ENCODE measurements at places on chromosomes 5 and 9.
A peak's percentile ranks its signal among the peaks of the same experiment; 100 is the strongest.

- DNase-seq: no peak
These were observed 30.7 kb downstream of the OR2V1 start for GRCh38 chr5:181100121-181100875.

DNA sequence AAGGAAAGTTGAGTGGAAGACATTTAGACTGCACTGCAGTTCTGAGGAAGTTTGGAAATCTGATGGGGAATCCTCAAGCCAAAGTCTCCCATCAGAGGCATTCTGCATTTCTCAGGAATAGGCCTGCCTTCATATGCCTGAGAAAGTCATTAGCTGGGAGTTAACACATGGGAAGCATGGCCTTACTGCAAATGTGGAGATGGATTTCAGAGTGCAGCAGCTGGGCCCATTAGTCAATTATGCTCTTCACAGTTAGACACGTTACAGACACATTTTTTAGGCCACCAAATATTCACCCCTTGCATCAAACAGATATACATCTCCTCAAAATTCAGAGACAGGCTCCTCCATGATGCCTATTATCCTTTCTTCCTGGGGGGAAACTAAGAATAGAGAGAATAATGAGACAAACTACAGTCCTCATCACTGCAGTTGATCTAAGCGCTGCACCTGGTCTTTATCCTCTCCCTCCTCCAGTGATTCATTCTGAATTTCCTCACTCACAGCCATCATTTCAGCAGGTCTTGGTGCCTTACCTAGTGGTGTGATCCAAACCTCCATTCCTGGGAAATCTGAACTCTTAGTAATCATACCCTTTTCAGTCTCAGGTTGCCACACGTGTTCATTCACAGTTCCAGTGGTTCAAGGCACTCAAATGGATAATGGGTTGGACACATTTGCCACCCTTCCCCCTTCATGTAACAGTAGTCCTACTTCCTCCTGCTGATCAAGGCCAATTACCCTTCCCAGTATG, 47.9 kb upstream of the PPP2CA start:
- no peak for DNase-seq

DNA sequence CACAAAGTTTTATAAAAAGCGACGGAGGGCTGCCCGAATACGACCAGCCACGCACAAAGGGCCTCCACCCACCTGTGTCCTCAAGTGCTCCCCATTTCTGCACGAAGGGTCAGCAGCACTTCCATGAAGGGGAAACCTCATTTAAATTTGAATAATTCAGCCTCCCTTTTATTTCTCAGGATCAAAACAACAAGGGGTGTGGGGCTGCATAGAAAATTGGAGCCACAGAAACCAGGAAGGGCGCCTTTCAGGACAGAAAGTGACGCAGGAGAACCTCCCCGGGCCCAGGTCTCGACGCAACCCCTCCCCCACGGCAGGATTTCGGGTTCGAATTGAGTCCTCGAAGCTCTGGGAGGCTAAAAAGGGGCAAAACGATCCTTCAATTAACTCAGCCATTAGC, 2.1 kb downstream of the NRARP start:
- peak; percentile 66 for DNase-seq

GRCh38 chr5:10875201-10875768, 114.3 kb upstream of the DAP start:
- no peak for DNase-seq

GRCh38 chr5:19498852-19499251, 489.1 kb downstream of the CDH18 start:
- no peak for DNase-seq

DNA sequence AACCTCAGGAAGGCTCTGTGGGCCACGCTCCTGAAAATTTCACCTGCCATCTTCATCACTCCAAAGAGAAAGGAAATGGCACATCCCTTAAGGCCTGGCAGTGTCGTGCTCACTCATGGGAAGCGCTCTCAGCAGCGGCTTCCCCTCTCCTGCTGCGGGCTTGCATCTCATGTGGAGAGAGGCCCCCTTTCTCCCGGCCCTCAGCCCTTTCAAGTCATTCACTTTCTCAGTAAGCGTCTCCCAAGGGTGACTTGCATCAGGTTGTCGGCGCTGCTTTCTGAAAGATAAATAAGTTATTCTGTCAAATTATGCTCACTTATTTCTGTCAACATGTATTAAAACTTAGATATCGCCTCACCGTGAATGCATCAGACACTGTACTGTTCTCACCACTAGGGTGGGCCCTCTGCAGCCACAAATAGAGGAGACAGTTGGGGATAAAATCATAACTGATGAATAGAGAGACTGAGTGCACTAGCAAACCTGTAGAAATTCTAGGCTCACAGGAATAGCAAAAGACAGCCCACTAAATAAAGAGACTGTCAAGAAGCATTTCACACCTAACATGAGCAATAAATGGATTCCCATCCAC, 174.6 kb downstream of the RFK start:
- no peak for DNase-seq

GRCh38 chr5:126004636-126005035, 418.6 kb upstream of the GRAMD2B start:
- DNase-seq: no peak

DNA sequence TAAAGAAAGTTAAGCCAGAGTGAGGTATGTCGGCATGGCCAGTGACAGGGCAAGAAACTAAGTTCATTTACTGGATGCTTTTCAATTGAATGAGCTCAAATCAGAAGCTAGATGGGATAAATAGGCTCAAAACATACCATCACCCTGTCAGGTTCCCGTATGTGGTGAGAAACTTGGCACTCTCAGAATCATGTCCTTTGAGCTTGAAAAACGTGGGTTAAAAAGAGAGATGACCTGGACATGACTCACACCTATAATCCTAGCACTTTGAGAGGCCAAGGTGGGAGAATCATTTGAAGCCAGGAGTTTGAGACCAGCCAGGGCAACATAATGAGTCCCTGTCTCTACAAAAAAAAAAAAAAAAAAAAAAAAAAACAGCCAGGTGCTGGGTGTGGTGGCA, 121.7 kb upstream of the RGMB start:
- no peak for DNase-seq

DNA sequence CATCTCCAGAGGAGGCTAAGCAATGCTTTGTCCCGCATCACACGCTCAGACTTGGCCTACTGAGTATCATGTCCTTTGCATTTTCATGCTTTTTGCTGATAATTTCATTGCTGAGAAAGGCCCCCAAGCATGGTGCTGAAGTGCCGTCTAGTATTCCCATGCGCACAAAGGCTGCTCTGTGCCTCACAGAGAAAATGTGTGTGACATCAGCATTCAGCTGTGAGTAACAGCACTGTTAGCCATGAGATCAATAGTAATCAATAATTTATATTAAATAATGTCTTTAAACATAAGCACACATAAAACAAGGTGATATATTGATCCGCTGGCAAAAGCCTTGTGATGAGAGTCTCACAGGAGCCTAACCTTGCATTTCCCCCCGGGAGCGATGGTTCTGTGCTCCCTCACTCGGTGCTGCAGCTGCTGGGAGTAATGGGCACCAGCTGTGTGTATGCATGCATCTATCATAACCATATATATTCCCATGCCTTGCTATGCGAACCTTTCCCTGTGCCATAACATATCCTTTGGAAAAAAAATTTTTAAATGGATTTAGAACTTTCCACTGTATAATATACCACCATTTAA, 50.4 kb upstream of the RNF130 start:
- DNase-seq: no peak

- DNase-seq: no peak
These were observed 10.1 kb upstream of the ZNF484 start for GRCh38 chr9:92887880-92888338.

DNA sequence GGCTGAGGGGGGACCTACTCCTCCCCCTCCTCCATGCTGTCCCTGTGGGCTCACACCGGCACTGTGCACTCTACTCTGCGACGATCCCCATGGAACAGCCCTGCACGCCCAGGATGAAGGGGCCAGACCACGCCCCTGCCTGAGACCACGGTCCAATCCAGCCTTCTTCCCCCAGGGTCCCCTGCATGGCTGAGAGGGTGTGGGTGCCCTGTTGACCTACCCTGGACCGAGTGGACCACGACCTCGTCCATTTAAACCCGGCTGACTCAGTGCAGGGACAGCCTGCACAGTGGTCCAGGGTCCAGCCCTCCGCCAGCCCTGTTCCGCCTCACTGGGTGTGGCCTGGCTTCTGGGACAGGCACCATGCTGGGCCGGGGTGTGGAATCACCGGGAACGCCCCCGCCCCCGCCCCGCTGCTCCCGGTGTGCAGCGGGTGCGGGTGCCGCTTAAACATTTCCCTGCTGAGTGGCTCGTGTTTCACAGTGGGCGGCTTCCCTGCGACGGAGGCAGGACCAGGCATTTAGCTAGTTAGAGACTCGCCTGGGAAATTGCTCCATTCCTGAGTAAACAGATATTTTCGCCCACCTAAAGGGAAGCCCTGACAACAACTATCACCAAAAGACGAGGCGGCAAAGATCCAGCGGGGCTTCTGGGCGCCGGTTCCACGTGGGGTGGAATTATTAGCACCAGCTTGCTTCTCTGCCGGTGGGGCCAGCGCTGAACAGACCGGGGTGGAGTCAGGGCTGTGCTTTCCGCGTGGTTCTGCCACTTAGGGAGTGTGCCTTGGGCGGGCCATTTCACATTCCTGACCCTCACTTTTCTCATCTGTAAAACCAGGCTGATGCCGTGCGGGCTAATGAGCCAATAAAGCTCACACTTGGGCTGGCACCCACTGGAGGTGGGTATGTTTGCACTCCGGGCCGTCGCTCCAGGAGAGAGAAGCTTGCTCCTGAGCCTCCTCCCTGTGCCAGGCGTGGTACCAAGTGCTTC, 22.6 kb downstream of the DBH start:
- peak; percentile 80 for DNase-seq

- DNase-seq: peak; percentile 44
These were observed 204.9 kb downstream of the CHSY3 start for GRCh38 chr5:130109152-130109551.

DNA sequence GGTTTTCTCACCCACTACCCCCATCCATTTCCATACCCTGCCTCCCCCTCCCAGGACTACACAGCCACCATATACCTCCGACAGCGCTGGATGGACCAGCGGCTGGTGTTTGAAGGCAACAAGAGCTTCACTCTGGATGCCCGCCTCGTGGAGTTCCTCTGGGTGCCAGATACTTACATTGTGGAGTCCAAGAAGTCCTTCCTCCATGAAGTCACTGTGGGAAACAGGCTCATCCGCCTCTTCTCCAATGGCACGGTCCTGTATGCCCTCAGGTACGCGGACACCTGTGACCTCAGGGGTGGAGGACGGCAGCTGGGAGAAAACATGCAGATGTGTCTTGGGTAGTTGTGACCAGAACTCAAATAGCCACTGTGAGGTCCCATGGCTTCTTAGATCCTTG, 11.6 kb downstream of the GABRP start:
- no peak for DNase-seq

GRCh38 chr9:13919401-13919800, 394.5 kb downstream of the NFIB start:
- no peak for DNase-seq

DNA sequence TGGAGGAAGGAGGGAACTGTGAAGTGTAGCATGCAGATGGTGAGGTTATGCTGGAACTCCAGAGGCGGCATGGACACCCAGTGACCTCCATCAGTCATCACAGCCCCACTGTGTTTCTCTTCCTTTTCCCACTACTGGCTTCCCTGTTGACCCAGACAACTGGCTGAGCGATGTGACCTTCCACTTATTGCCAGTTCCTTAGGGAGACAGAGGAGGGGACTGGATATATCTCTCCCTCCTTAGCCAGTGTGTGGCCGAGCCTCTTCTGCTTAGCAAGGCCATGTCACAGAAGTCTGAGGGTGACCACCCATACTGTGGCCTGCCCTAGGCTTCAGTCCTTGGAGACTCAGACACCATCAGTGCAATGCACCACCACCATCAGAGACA, 3.0 kb upstream of the PHYKPL start:
- no peak for DNase-seq

DNA sequence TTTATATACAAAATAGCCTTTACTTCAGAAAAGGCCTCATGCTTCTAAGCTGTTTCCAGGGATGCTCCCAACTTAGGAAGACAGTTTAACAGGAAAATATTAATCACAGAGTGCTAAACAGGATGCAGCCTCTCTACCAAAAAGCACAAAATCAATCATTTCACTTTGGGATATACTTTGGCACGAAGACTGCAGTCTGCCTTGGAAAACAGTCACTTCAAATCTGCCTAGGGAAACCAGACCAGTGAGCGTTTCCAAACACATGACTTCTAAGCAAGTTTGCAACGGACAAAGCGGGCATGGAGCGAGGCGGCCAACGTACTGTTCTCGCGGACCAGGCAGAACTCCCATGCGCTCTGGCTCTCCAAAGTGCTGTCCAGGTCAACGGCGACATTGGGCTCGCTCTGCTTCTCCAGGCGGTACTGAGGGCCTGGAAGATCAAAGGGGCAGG, 201.0 kb downstream of the MAPKAP1 start:
- no peak for DNase-seq

DNA sequence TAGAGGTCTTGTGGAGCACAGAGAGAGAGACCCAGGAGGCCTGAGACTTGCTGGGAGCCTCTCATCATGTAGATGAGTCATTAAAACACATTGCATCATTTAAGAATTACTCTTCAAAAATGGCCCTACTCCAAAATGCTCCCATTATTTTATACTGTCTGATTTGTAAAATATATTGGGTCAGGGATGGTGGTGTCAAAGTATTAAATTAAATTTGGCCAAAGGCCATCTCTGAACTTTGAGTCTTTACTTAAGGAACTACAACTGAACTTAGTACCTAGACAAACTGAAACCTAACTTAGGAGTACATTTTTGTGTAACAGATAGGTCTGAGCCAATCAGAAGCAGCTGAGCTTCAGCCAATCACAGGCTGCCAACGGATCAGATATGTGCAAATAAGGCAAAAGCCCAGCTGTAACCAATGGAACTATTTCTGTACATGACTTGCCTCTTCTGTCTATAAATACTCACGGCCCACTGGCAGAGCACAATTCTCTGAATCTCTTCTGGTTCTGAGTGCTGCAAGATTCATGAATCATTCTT, 657.2 kb downstream of the TLE1 start:
- DNase-seq: peak; percentile 50

DNA sequence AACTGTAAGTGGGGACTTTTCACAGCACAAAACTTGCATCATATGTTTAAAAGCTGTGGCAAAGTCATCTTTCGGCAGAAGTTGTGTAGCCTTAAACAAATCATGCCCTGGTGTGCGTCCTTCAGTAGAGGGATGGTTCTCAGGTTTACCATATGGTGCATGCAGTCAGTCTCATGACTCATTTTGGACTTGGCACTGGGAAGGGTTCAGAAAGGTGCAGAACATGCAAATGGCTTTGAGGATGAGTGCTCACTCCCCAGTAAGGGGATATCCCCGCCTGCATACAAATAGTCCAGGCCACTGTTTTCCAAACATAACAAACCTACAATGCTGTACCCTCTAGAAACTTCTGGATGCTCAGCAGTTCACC, 260.3 kb downstream of the NDUFS4 start:
- no peak for DNase-seq

GRCh38 chr9:120643061-120643460, 63.1 kb upstream of the CDK5RAP2 start:
- DNase-seq: no peak

GRCh38 chr5:89129941-89130340, 247.0 kb upstream of the MEF2C start:
- DNase-seq: no peak
